ENCODE measurements at places on chromosomes 2 and 18.

- DNase-seq, result no peak
Observed at GRCh38 chr18:32360682-32361345, 109.9 kb downstream of the GAREM1 start.

DNA sequence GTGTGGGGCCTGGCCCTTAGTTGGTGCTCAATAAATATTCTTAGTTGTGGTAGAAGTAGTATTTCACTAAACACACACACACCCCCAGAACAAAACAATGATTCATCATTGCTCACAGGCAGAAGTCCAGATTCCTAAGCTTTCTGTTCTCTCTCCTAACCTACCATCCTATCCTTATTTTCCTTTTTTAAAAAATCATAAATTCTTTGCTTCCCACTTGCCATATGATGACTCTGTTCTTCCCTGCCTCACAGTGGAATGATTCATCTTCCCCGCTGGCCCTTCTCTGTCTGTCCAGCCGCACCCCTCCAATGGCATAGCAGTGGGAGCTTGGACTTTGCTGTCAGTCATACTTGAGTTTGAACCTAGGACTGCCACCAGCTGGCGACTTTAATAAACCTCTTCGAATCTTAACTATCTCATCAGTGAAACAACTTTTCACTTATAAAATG, 5.2 kb downstream of the EML6 start:
- DNase-seq, result no peak

GRCh38 chr2:64288321-64289193, 144.3 kb upstream of the PELI1 start:
- DNase-seq, result no peak

- DNase-seq, result peak; percentile 69
Observed at GRCh38 chr2:24919037-24919505, 966 bp downstream of the ADCY3 start.

GRCh38 chr2:1621501-1621900, 122.8 kb downstream of the PXDN start:
- DNase-seq, result no peak

- no peak for DNase-seq
Observed at GRCh38 chr18:36460854-36461253, 163.3 kb downstream of the FHOD3 start.

DNA sequence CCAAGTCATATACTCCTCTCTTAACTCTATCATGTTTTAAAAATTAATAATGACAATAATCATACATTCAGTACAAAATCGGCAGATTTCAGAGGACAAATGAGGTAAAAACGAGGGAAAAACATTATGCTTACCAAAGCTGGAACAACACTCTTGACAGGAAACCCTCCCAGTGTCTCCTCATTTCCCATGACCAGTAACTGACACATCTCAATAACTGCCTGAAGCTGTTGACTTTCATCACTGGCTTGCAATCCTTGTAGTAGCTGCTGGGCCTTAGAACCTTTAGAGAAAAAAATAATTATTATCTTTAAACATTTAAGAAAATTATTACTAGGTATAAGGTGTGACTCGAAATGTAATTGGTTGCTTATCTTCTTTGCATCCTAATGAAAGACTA, 103.6 kb downstream of the TRIP12 start:
- no peak for DNase-seq

DNA sequence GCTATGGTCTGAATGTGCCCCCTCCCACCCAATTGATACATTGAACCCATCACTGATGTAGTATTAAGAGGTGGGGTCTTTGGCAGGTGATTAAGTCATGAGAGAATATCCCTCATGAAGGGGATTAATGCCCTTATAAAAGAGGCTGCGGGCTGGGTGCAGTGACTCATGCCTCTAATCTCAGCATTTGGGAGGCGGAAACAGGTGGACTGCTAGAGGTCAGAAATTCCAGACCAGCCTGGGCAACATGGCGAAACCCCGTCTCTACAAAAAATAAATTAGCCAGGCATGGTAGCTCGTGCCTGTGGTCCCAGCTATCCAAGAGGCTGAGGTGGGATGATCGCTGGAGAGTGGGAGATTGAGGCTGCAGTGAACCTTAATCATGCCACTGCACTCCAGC, 14.3 kb downstream of the POLR2D start:
- no peak for DNase-seq

DNA sequence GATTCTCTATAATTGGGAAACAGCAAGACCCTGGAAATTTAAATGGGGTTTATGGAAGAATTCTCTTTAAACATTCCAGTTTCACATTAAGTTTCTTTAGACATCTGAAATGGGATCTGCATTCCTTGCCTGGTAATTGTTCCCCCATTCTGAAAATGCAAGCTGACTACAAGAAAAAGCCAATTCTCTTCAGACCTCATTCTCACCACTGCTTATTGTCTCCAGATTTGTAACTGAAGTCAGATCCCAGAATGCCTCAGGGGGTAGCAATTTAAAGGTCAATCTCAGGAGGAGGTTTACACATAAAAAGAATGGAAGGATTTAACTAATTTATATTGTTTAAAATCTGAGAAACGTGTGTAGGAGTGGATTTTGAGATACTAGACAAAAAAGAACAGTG, 41.2 kb downstream of the COL3A1 start:
- DNase-seq, result no peak

DNA sequence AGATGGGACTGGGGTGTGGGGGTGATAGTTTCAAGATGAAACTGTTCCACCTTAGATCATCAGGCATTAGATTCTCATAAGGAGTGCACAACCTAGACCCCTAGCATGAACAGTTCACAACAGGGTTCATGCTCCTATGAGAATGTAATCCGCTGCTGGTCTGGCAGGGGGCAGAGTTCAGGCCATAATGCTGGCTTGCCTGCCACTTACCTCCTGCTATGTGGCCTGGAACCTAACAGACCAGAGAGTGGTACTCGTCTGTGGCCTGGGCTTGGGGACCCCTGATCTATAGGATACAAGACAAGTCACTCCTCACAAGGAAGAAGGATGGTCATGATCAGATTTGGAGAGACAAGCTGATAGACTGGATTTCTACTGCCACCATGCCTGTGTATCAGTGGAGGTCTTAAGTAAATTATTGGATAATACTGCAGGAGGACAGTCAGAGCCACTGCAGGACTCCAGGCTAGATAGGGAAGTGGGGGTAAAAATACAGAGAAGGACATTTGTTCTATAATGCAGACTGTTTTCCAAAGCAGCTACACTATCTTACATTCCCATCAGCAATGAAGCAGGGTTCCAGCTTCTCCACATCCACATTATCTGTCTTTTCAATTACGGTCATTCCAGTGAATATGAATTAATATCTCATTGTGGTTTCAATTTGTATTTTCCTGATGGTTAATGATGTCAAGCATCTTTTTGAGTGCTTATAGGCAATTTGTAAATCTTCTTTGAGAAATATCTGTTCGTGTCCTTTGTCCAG, 28.8 kb upstream of the APOB start:
- DNase-seq, result no peak
